ENCODE measurements at places on chromosomes 7 and 10.

DNA sequence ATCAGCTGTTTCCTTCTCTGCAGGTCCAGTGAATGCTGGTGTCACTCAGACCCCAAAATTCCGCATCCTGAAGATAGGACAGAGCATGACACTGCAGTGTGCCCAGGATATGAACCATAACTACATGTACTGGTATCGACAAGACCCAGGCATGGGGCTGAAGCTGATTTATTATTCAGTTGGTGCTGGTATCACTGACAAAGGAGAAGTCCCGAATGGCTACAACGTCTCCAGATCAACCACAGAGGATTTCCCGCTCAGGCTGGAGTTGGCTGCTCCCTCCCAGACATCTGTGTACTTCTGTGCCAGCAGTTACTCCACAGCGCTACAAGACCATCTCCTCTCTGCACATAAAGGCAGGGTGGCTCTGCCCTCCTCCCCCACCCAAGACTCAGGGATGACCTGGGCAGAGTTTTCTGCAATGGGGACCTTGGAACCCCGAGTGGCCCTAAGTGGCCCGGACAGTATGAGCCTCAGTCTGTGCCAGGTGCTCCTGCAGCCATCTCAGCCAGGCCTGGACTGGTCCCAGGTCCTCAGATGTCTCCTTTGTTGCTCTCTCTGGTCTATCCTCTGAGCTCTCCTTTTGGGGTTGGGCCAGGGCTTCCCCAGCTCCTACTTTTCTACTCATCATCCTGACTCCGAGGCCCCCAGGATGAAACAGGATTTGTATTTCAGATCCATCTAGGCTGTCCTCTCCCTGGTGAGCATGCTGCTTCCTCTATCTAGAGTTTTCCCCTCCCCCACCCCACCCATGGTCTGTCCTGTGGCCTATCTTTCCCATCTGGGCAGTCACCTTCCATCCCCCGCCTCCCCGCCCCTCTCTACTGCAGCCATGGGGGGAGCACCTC, 212.1 kb upstream of the PRSS58 start:
- DNase-seq, result no peak

- DNase-seq, result no peak
These were observed 41.0 kb upstream of the SAMD8 start for GRCh38 chr10:75070476-75070875.

DNA sequence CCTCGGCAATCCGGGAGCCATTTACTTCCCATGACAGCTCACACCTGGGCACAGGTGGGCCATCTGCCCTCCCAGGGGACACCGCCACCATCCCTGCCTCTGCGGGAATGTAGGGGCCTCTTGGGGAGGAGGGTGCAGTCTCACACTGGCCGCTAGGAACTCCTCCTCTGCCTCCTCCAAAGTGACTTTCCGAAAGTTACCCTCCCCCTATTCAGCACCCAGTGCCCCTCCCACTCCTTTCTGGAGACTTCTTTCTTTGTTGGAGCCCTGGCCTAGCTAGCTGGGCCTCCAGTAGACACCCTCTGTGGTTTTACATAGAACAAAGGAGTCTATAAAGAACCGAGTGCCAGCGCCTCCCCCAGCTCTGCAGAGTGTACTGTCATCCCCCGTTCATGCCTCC, 45.8 kb upstream of the MNX1 start:
- no peak for DNase-seq

DNA sequence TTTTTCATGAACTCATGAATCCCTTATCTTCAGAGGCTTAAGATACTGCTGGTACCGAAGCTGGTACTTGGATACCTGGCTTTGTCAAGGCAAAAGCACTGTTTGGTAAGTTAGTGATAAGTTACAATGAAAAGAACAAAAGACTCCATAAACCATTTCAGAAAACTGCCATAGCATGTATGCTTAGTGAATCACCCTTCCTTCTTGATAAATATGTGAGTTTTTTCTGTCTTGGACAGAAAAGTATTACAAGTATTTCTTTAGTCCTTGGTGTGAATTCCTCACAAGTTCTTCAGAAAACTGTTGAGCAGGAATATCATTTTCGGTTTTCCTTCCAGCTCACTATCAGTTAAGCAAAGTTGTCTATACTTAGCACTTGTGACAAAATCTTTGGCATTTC, 25.6 kb downstream of the PUS7 start:
- no peak for DNase-seq

DNA sequence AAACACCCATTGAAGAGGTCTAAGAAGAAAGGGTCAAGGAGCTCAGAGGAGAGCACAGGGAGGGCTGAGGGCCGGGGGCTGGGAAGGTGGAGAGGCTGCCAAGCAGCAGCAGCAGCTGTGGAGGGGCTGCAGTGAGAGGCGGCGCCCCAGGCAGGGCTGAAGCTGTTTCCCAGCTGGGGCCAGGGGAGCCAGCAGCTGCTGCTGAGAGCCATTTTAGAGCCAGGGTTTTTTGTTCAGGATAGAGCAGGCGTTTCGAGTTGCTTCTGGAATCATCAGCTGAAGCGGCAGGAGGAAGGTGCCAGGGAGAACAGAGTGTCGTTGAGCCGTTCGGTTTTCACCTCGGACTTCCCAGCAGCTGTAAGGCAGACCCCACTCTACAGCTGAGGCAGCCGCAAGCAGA, 62.7 kb downstream of the LANCL2 start:
- no peak for DNase-seq

DNA sequence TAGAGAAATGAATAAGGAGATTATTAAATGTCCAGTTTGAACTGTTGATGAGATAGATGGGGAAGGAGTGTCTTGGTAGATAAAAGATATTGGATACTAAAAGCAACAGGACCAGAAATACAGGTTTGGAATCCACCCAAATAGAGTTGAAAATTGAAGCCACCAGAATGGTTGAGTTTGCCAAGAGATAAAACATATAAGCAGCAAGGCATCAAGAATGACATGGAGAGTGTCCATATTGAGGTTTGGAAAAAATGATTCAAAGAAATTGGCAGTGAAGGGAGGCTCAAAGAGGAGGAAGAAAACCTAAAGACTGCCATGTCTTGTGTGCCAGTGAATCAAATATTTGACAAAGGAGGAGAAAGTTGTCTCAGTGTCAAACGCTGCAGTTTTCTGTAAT, 24.2 kb downstream of the CFAP69 start:
- no peak for DNase-seq

DNA sequence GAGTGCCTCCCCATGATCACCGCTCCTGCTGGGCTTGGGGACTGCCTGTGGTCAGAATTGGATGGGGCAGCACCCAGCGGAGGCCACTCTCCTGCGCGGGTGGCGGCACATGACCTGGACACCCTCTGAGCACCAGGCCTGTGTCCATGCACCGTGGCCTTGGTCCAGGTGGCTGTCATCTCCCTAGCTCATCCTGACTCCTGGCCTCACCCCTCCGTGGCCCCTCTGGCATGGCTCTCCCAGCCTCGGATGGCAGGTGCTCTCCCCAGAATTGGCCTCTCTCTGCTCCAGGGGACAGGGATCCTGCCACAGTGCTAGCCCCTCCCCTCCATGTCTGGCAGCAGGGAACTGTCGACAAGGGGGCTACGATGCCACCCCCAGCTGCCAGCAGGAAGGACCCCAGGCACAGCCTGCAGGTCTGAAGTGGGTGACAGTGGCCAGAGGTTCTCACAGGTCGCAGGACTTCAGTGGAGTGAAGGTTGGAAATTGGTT, 37.2 kb upstream of the BTBD16 start:
- DNase-seq, result no peak

- DNase-seq, result no peak
These were observed 25.7 kb downstream of the FAM13C start for GRCh38 chr10:59336632-59337031.

DNA sequence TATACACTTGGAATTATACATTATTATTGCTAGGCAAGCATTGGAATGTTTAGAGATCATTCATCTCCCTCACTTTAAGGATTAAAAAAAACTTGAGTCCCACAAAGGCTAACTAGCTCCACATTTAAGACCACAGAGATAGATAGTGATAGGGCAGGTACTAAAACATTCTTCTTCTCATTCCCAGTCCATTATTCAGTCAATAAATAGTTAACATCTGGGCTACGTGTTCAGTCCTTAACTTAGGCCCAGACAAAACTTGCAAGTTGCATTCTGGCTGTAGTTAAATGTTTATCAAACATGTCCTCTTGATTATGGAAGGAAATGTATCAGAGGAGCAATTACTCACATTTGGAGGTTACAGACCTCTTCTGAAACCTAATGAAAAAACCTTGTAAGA, 2.4 kb downstream of the GNG11 start:
- DNase-seq, result no peak

DNA sequence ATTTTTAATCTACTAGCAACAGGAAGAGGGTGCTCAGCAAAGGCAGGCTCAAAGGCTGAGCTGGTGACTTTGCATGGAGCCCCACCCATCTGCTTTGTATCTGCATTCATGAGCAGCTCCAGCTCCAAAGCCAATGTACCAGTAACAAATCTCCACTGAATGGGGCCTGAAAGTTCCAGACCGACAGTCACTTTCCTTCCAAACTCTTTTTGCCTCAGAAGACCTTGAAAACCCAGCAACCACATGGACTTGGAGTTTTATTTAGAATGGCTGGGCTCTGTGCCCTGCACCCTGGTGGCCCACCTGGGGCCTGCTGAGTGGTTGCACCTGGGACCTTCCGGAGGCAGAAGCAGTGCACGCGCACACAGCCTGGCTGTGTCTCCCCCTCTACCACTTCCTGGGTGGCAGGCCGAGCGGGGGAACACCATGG, 195.0 kb upstream of the PLXNA4 start:
- no peak for DNase-seq

DNA sequence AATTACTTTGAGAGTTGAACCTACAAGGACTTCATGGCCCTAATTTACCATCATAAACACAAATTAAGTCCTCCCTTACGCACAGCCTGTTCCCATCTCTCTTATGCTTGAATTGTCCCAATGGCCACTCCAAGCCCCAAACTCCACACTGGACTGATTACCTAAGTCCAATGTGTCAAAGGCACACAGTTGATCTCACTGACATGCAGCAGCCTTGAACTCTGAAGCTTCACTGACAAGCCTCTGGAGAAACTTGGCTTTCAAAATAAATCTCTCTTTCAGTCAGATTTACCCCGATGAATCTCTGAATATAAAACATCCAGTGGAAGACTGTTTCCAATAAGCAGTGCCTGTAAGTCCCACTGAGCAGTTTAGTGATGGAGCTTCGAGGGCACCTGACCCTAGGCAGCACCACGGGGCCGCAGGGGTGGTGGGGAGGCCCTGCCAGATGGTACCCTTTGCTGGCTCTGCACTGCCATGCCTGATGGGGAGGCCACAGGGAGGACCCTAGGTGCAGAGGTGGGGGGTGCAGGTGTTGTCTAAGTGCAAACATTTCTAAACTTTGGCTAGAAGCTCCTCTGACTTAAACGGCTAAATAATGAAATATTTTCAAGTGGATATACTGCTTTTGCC, 3.3 kb upstream of the MAT1A start:
- no peak for DNase-seq

DNA sequence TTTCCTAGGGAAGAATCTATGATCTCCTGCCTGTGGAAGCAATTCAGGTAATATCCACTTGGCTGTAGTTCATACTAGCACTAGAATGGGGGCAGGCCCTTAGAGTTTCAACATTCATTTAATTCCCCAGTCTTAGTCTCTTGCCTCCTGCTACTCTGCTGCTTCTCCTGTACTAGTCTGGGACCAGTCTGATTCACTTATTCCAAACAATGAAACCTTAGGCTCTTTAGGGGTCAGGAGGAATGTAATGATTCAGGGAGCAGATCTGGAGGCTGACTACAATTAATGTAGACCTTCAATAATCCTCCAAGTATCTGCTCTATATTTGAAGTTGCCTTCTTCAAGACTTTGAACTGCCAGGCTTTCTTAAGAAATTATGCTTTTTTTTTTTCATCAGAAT, 101.8 kb downstream of the GNAT3 start:
- no peak for DNase-seq

DNA sequence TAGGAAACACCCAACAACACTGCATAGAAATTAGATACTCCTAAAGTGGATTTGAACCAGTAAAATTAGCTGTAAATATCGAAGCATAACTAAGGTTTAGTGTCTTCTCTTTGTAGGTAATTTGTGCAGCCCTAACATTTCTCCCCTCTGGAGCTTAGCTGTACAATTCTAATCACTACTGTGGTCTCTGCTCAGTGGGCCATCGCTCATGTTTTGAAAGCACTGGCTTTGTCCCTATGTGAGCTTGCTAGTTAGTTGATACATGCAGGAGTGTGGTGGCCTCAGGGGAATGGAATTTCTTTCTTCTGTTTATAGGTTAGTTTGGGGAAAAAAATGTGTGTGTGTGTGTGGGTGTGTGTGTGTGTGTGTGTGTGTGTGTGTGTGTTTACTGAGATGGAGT, 373.1 kb downstream of the DPP6 start:
- no peak for DNase-seq

DNA sequence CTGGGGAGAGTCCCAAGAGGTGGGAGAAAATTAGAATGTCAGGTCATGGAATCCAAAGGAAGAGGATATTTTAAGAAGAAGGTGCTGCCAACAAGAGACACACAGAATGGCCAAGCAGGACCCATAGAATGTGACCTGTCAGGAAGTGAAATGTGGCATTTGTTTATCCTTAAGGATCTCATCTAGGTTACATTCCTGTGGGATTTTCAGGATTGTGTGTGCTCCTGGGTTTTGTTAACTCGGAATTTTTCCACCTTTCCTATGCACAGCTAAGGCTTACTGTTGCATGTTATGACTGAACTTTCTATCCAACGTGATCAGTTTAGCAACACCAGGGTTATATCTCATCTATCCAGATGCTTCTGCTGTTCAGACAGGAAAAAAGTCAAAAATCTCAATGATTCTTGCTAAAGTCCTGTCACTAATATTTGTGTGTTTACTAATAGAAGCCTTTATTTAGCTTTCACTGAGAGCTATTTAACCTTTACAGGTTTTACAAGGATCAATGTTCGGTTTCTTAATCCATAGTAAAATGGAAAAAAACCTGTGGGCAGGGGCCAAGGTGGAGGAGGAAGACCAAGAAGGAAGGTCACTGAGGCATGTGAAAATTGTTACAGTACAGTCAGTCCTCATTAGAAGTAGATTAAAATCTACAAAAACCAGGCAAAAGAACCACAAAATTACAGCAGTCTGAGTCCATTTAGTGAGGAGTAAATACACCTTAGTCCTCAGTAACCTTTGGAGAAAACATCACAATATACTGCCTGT, 437.8 kb upstream of the NPVF start:
- no peak for DNase-seq

- DNase-seq, result no peak
These were observed 110.3 kb downstream of the MKX start for GRCh38 chr10:27635290-27635689.

DNA sequence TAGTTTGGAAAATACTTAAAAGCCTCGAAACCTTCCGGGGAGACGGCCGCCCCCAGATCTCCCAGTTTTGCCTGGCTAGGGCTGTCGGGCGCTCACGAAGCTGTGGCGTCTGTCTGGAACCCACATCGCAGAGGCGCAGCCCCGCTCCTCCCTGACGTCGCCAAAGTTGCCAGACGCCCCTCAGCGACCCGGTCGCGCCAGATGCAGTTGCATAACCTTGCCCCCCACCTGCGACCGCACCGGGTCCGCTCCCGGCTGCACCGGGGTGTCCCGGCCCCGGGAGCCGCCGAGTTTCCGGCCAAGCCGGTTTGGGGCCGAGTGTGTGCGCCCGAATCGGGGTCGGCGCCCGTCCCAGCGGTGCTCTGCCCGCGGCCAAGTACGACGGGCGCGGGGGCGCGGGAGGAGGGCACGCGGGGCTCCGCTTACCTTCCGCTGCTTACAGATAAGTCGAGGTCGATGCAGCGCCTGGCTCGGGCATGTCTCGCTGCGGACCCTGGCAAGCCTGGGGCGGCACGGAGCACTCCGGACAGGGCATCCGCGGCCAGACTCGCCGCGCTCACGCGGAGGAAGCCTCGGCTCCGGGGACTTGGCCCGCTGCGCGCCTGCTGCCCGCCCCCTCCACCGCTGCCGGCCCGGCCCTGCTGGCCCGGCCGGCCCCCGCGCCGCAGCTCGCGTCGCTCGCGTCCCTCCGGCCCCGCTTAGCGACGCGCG, 665 bp downstream of the INSYN2A start:
- DNase-seq, result no peak

- no peak for DNase-seq
These were observed 347.5 kb downstream of the GRID1 start for GRCh38 chr10:86019141-86019540.
